Left lung (tissue), 14 donors: ENCODE measurements at places on chromosomes 16 and 17.
A peak's percentile ranks its signal among the peaks of the same experiment; 100 is the strongest.

- H3K27me3 ChIP-seq, result no peaks in the 10 kb centered on the region
- H3K27ac ChIP-seq, result no peak overlapping the region
- H3K4me1 ChIP-seq, result peaks cover 9% of the 10 kb centered on the region
- no peak for DNase-seq
These were observed 211.3 kb downstream of the CCDC182 start for GRCh38 chr17:57533684-57534305.

- H3K4me1 ChIP-seq, result peaks cover 4% of the 10 kb centered on the region
- H3K36me3 ChIP-seq, result no peaks in the 10 kb centered on the region
- no peak for DNase-seq
- no peak overlapping the region for H3K27ac ChIP-seq
These were observed 40.2 kb upstream of the MAF start for GRCh38 chr16:79640513-79641360.

- no peak overlapping the region for H3K27ac ChIP-seq
- H3K4me1 ChIP-seq, result no peaks in the 10 kb centered on the region
- H3K4me3 ChIP-seq, result no peak overlapping the region
- H3K27me3 ChIP-seq, result no peaks in the 10 kb centered on the region
- H3K36me3 ChIP-seq, result no peaks in the 10 kb centered on the region
- no peak for DNase-seq
These were observed 30.7 kb upstream of the ICAM2 start for GRCh38 chr17:64051153-64051552.

DNA sequence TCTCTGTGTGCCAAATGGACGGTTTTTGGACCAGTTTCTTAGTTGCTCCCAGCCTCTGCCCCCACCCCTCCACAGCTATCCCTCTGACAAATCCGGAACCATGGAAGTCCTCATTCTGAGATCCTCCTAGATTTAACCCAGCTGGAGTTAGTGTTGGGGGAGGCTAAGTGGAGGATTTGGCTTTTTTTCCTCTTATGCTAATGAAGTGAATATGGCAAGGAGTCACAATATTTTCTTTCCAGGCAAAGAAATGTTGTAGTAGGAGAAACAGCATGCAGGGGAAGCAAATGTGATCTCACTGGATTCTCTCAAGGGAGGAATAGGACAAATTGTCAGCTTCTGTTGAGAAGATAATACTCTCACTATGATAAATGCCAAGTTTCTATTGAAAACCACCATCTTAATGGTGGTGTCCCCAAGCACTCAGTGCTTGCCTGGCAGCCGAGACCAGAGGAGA, 159.5 kb downstream of the MSI2 start:
- H3K4me3 ChIP-seq, result no peak overlapping the region
- H3K36me3 ChIP-seq, result no peaks in the 10 kb centered on the region
- no peaks in the 10 kb centered on the region for H3K4me1 ChIP-seq
- DNase-seq, result no peak
- no peak overlapping the region for H3K27ac ChIP-seq

DNA sequence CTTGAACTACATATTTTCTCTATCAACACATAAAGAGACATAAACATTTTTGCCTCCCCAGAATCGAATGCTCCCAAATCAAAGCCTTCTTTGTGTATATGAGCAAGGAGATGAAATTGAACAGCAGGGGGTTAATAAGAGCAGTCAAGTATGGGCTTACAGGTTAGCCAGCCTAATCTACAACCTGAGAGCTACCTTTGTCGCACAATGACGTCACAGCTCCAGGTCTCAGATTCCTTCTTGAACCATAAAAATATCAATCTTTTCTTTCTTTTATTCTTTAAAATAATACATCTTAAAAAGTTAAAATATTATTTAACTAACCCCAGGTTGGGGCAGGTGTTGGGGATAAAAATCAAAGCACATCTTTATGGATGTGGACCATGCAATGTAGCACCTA, 482.9 kb upstream of the CDH11 start:
- no peaks in the 10 kb centered on the region for H3K36me3 ChIP-seq
- no peak overlapping the region for H3K27ac ChIP-seq
- no peak for DNase-seq
- no peaks in the 10 kb centered on the region for H3K27me3 ChIP-seq

- no peak overlapping the region for H3K27ac ChIP-seq
- H3K27me3 ChIP-seq, result no peaks in the 10 kb centered on the region
- no peak for DNase-seq
- no peak overlapping the region for H3K4me3 ChIP-seq
- H3K4me1 ChIP-seq, result peaks cover 19% of the 10 kb centered on the region
These were observed 1.5 kb downstream of the ACBD4 start for GRCh38 chr17:45136846-45137560.

DNA sequence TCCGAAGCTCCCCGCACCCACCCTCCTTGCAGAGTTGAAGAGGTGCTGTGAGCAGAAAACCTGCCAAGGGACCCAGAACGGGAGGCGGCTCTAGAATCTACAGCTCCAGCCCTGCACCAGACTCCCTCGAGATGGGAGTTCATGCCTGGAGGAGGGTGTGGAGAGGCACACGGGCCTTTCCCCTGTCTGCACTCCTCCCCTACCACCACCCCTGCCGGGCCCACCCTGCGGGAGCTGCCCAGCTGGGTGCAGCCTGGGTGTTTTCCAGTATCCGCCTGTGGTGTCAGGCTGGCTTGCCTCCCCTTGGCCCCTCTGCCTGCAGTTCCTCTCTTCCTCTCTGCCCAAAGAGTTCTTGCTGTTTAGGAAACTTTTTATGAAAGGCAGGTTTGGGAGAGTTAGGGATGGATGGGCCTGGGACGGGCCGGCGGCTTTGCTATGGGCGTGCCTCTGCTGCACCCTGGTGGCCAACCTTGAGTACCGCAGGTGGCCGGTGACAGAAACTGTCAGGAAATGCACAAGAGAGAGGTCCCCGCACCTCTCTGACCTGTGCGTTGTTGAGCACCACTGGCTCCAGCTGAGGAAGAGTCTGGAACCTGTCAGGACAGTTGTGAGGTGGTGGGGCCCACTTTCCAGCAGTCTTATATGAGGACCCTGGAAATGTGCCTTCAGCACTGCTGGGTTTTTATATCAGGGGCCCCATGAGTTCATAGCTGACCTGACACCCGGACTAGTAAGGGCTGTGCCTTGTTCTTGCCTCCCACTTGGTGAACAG, 354.1 kb downstream of the SEC14L1 start:
- no peak overlapping the region for H3K4me3 ChIP-seq
- H3K4me1 ChIP-seq, result peaks cover 32% of the 10 kb centered on the region
- DNase-seq, result peak; percentile 81
- H3K36me3 ChIP-seq, result no peaks in the 10 kb centered on the region
- H3K27ac ChIP-seq, result no peak overlapping the region

DNA sequence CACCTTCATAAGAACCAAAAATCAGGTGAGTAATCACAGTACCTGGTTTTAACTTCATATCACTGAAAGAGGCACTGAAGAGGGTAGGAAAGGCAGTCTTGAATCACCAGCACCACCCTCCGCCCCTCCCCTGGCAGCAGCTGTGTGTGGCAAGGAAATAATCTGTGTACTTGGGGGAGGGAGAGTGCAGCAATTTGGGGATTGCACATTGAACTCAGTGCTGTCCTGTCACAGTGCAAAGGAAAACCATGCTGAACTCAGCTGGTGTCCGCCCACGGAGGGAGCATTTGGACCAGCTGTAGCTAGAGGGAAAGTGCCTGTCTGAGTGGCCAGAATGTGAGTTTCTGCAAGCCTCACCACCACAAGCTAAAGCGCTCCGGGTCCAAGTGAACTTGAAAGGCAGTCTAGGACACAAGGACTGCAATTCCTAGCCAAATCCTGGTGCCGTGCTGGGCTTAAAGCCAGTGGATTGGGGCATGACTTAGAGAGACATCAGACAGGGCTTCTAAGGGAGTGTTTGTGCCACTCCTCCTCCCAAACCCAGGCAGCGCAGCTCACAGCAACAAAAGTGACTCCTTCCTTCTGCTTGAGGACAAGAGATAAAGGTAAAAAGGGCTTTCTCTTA, 39.7 kb upstream of the ALDH3A1 start:
- H3K36me3 ChIP-seq, result peaks cover 54% of the 10 kb centered on the region
- DNase-seq, result no peak
- no peak overlapping the region for H3K27ac ChIP-seq
- no peaks in the 10 kb centered on the region for H3K27me3 ChIP-seq
- H3K4me3 ChIP-seq, result no peak overlapping the region

DNA sequence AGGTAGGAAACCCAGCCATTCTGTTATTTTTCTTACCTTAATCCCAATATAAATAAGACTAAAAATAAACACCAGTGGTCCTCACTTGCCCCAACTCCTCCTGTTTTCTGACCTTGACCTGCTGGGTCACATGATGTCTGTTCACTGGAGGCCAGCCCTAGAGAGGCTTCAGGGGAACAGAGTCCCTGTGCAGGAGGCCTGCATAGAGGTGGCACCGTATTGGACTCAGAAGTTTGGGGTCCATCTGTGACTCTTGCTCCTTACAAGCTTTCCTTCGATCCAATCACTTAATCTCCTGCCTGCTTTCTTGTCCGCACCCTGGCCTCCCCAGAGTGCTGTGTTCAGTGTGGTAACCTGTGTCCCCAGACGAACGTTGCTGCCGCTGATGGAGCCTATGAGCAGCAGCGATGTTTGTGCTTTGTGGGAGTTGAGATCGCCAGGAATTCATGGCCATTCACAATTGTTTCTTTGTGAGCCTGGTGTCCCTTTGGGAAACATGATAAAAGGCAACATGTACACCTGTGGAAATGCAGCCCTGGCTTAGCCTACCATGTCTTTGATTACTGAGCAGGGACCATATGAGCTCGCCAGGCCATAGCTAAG, 4.7 kb downstream of the IGSF6 start:
- H3K4me1 ChIP-seq, result peaks cover 76% of the 10 kb centered on the region
- no peaks in the 10 kb centered on the region for H3K27me3 ChIP-seq
- DNase-seq, result no peak
- H3K36me3 ChIP-seq, result peaks cover 49% of the 10 kb centered on the region
- H3K27ac ChIP-seq, result no peak overlapping the region
- H3K4me3 ChIP-seq, result no peak overlapping the region

DNA sequence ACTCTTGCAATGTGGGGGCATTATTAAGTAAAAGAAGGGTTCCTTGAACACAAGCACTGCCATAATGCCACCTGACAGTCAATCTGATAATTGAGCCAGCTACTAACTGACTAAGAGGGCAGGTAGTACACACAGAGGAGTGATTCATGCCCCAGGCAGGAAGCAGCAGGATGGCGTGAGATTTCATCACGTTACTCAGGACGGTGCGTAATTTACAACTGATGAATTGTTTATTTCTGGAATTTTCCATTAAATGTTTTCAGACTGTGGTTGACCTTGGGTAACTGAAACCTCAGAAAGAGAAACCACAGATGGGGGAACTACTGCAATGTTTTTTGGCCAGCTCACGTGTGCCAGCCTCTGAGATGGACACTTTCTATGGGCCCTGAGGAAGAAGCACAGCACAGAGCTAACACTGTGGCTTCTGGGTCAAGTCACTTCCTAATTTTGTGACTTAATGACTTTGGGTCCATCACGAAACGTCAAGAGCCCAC, 46.7 kb downstream of the C17orf67 start:
- no peak overlapping the region for H3K27ac ChIP-seq
- H3K27me3 ChIP-seq, result no peaks in the 10 kb centered on the region
- H3K4me3 ChIP-seq, result no peak overlapping the region
- DNase-seq, result no peak
- no peaks in the 10 kb centered on the region for H3K36me3 ChIP-seq

GRCh38 chr17:27825459-27825858, 25.1 kb upstream of the NOS2 start:
- no peak overlapping the region for H3K4me3 ChIP-seq
- H3K27me3 ChIP-seq, result no peaks in the 10 kb centered on the region
- no peak for DNase-seq
- H3K27ac ChIP-seq, result no peak overlapping the region
- H3K4me1 ChIP-seq, result no peaks in the 10 kb centered on the region

DNA sequence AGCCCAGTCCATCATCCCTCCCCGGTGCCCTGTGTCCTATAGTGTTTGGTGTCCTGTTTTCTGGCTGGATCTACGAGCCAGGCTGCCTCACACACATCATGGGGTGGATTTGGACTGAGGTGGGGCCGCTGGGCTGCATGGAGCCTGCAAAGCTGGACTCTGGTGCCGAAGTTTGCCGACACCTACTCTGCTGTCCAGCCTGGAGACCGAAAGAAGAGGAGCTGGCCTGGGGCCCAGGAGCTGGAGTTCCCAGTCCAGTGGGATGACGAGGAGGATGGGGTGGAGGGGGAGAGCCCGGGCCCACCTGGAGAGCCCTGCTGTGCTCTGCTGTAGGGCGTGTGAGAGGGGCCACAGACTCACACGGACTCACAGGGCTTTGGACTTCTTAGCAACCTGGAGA, 40.3 kb upstream of the ENPP7 start:
- peaks cover 28% of the 10 kb centered on the region for H3K27me3 ChIP-seq
- peaks cover 7% of the 10 kb centered on the region for H3K4me1 ChIP-seq
- no peak overlapping the region for H3K27ac ChIP-seq
- peak; percentile 37 for DNase-seq
- no peaks in the 10 kb centered on the region for H3K36me3 ChIP-seq

- H3K36me3 ChIP-seq, result no peaks in the 10 kb centered on the region
- DNase-seq, result no peak
- peak overlapping the region; percentile 11 for H3K4me3 ChIP-seq
- peaks cover 19% of the 10 kb centered on the region for H3K4me1 ChIP-seq
These were observed 1.5 kb downstream of the KRTAP16-1 start for GRCh38 chr17:41307647-41308046.

GRCh38 chr17:83159204-83160049, 80.0 kb downstream of the METRNL start:
- DNase-seq, result no peak
- H3K4me1 ChIP-seq, result no peaks in the 10 kb centered on the region
- no peak overlapping the region for H3K27ac ChIP-seq
- H3K27me3 ChIP-seq, result no peaks in the 10 kb centered on the region

DNA sequence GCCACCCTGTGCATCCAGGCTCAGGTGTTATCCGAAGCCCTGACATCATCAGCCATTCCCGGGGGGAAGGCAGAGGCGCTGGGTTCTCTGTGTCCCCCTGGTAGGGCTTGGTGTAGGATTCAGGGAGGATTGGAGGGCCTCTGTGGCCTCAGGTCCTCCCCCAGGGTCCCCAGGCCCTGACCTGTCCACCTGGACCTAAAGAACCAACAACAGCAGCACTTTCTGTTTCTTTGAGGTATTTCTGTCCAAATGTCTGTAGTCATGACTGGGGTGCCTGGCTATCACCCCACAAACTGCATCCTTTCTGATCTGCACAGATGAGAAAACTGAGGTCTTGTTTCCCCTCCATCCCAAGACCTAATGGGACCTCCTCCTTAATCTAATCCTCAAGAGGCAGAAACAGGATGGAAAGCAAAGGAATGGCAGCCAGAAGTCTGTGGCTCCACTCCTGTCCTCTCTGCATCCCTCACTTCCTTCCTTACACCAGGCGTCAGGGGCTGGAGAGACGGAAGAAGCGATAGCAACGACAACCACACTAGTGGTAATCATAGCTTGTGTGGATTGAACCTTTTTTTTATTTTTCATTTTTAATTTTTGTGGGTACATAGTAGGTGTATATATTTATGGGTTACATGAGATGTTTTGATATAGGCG, 11.8 kb downstream of the NLRC5 start:
- peak overlapping the region; percentile 54 for H3K27ac ChIP-seq
- no peak overlapping the region for H3K4me3 ChIP-seq
- peaks cover 64% of the 10 kb centered on the region for H3K4me1 ChIP-seq
- H3K36me3 ChIP-seq, result no peaks in the 10 kb centered on the region
